ENCODE measurements at places on chromosomes 2 and 18.

- DNase-seq: no peak
These were observed 354.7 kb upstream of the SMIM21 start for GRCh38 chr18:75782204-75782603.

DNA sequence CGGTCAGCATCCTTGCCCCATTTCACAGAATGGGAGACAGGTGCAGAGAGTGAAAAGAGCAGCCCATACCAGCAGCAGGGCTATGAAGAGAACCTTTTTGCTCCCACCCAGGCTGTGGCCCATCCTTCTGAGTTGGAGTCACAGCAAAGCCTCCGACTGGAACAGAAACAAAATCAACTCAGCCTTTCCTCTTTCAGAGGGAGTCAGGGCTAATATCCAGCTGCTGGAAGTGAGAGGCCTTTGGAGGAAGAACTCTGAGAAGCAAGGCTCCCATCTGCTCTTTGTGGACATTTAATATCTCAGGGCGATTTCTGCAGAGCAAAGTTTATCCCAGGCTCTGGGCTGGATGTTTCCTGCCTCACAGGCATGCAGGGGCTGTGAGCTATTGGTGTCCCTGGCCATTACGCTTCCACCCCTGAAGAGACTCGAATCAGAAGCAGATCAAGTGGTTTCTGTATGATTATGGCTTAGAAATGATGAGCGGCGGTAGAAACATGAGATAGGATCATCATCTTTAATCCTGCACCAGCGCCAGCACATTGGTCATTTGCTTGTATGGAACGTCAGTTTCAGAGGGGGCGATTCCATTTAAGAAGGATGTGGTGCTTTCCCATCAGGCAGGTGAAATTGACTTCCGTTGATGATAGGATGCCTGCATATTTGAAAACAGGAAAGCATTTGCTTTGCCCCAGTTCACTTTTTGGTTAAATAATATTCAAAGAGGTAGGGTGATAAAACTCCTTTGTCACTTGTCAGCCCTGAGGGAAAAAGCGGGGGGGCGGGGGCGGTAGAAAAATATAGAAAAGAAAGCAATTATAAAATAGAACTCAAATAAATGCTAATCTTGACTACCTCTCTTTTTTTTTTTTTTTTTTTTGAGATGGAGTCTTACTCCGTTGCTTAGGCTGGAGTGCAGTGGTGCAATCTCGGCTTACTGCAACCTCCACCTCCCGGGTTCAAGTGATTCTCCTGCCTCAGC, 152.4 kb downstream of the LRRC30 start:
- no peak for DNase-seq

DNA sequence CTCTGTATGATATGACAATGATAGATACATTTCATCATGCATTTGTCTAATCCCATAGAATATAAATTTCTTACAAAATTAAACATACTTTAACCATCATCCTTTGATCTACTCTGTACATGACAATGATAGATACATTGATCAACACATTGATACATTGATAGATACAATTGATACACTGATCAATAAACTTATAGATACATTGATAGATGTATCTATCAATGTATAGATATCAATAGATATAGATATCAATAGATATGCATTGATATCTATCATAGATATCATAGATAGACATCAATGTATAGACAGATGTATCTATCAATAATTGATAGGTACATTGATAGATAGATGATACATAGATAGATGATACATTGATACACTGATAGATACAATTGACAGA, 105.4 kb downstream of the DYM start:
- DNase-seq: no peak

- DNase-seq: peak; percentile 15
These were observed 112.7 kb upstream of the SERPINE2 start for GRCh38 chr2:224151680-224152310.

DNA sequence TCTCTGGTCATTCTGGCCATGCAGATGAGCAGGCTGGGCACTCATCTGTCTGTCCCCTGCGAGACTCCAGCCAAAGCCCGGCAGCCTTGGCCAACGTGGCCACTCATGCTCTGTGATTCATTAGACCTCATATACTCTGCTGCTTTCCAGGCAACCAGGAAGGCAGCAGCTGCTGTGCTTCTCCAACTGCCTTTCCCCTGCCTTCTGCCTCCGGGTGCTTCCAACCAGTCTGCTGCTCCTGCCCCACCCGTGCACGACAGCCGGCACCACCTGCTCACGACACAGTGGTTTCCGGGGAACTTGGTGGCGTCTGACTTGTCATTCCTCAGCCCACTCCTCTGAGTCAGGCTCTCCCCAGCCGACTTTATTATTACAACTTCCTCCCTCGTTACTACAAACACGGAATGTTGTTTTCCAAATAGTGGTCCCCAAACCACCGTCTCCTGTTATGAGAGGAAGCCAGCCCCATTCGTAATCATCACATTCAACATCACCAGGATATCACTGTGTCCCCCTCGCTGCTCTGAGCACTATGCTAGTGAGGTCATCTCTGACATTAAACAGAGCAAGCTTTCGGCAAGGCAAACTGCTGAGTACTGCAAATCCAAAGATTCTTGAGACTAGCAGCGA, 392.4 kb downstream of the ALK start:
- peak; percentile 52 for DNase-seq

GRCh38 chr2:162560291-162560690, 216.4 kb downstream of the GCA start:
- no peak for DNase-seq

DNA sequence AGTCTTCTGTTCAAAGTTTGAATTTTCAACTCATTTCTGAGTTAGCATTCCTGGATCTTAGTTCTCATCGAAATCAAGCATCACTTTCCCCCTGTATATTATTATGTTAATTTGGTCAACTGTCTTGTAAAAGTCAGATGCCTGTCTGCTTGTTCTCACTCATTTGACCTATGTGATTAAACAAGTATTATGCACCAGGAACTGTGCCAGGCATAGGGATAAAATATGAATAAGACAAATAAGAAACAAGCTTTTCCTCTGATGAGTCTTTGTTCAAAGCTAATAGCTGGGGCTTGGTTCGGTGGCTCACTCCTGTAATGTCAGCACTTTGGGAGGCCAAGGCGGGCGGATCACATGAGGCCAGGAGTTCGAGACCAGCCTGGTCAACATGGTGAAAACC, 19.7 kb upstream of the EMILIN2 start:
- DNase-seq: peak; percentile 22

- DNase-seq: no peak
These were observed 107.4 kb downstream of the NOL4 start for GRCh38 chr18:34117319-34117718.

- no peak for DNase-seq
These were observed 49.8 kb upstream of the OTX1 start for GRCh38 chr2:63000801-63001200.

DNA sequence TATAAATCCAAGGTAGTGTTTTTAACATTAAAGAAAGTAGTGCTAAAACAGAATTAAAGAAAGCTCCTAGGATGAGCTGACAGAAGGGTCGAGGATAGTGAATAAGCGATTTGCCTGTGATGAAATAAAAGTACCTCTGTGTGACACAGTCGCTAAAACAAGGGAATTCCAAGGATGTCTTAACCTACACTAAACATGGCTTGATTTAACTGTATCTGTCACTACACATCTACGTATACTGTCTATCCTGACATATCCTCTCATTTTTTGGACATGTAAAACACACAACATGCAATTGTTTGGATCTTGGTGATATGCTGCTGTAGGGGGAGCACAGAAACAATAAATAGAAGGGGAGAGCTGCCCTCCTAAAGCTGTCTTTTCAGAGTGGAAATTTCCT, 580.8 kb upstream of the SLC8A1 start:
- no peak for DNase-seq

DNA sequence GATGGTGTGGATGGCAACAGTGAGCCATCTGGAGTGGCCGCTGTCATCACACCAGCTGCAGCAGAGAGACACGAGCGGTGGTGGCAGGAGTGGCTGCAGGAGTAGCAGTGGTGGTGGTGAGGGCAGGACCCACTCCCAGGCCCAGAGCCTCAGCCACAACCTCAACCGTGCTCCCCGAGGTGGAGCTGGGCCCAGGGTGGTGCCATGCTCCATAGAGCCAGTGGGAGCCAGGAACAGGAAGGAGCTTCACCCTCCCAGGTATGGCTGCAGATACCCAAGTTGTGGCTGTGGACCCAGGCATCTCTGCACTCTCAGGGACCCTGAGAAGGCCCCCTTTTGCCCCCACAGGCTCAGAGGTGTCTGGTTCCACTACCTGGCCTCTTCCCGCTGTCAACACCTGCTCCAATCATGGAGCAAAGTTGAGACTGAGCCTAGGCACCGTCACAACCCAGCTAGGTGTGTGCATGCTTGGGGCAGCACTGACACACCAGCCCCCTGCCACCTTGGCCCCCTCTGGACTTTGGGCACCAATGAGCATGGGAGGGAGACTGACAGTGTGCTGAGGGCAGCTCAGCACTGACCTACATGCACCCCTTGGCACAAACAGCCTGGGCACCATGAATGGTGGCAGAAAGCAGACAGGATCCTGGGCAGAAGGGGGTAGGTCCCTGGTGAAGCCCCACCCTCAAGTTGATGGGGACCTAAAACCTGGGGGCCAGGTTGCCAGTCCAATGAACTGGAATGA, 188.9 kb downstream of the NDUFA10 start:
- DNase-seq: no peak

- peak; percentile 44 for DNase-seq
These were observed 4.1 kb upstream of the ITPRIPL1 start for GRCh38 chr2:96320728-96321622.

GRCh38 chr2:75456111-75456510, 104.6 kb downstream of the EVA1A start:
- no peak for DNase-seq

DNA sequence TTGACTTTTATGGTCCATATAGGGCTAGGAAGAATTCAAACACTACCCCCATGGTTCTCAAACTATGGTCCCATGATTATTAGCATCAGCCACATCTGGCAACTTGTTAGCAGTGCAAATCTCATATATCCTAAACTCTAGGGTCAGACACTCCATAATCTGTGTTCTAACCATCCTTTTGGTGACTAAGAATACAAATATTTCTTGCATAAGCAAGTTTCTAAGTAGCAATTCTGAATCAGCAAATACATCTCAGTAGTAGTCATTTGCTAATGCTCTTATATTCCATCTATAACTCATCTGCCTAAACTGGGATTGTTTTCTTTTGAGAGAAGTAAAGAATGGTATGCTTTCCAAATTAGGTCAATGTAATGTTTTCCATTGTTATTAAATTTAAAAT, 447.3 kb downstream of the TMX3 start:
- DNase-seq: peak; percentile 78

DNA sequence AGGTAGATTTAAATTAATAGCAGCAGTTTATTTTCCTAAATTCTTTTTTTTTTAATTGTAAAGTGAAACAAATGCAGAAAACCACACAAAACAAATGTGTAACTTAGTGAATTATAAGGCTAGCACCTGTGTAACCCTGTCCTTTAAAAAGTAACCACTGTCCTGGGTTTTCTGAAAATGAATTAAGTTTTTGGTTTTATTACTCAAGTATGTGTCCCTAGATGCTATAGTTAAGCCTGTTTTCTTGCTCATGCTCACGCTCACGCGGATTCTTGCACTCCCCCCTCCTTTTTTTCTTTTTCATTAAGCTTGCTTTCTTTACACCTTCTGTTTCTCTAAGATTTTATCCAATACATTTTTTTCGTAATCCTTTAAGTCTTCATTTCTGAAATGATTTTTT, 207.7 kb upstream of the STON1 start:
- DNase-seq: no peak

- DNase-seq: no peak
These were observed 88.5 kb downstream of the ZEB2 start for GRCh38 chr2:144431392-144431783.

DNA sequence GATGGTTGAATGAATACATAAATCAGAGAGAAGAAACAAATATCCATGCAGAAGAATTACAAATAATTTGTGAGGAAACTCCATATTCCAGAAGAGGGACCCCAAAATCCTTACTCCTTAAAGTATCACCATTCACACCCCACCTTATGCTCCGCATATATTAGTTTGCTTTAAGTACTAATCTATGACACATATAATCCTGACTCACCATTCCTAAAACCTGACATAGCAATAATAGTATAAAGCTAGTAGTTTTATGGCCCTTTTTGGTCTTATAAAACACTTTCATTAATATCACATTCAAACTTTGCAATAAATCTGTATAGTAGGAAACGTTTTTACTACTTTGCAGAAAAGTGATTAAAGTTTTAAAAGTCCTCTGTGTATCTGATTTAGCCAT, 719.0 kb upstream of the SLC39A10 start:
- DNase-seq: no peak

DNA sequence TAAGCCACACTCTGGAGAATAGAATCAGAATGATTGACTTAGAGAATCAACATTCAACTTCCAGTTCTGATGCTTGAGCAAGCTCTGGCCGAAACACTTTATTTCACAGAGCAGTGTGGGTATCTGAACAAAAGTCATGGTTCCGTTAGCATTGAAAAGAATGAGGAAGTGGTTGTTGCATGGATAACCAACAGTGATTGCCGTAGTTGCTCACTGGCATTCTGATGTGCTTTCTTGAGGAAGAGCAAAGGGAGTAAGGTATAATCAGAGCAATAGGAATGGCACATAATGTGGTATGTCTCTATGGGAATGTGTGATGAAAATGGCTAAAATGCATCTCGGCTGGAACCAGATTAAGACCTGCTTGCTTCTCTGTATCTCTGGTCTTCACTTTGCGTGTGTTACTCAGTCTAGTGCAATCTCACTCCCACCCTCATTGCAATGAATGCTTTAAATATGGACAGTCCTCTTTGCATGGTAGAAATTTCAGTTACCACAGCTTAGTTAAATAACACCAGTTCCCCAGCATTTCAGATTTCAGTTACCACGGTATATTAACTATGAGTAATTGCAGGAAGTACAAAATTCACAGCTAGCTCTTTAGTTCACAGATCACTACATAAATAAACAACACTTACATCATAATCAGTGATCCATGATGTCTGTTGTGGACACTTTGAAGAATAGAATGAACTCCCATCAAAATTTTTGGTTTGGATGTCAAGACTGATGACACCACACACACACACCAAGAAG, 7.8 kb upstream of the RAB12 start:
- no peak for DNase-seq

DNA sequence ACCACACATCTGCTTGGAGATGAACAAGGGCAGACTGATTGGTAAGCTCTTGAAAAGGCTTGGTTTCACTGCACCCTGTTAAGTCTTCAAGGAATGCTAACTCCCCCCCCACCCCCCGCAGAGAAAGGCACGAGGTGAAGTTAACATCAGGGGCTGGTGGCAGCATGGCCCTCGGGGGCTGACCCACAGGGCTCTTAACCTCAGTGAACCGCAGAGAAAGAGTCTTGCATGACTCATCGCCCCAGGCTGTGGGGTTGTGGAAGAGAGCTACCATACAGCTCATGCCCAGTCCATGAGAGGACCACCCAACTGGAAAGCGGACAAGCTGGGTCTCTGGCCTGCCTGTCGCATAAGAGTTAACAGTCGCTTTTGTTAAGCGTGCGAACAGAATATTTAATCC, 10.6 kb upstream of the CEP68 start:
- DNase-seq: no peak

DNA sequence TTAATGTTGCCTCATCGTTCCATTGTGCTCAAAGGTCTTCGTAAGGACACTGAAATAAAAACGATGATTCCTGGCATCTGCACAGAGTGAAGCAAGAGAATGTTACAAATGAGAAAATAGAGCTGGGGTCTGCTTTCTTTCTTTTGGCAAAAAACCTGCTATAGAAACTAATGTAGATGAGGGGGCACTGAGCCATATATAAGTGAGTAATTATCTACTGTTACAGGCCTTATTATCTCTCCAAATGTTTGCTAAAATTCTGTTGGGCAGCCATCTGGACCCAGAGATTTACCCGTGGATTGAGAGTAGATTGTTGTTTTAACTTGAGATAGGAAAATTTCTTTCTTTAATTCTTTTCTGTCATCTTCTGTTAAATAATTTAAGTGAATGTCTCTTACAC, 472.5 kb upstream of the PIK3C3 start:
- no peak for DNase-seq

Data from PC-3 (cell line).